ENCODE measurements at places on chromosomes 16 and 17.

DNA sequence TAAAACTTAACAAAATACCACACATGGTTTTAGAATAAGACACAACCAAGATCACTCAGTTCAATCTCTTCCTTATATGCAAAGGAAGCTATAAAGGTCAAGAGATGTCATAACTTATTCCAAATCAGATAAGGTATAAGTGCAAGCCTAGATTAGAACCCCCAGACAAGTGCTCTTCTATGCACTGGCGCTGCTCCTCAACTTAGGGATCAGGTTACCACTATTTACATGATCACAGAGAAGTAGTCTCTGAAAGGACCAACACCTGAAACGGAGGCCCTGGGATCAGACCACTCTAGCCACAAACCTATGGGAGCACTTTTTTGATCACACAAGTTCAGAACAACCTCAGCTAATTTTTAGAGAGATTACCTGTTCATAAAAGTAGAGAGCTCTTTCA is 16.6 kb downstream of the COPS3 start:
- no peak for DNase-seq

DNA sequence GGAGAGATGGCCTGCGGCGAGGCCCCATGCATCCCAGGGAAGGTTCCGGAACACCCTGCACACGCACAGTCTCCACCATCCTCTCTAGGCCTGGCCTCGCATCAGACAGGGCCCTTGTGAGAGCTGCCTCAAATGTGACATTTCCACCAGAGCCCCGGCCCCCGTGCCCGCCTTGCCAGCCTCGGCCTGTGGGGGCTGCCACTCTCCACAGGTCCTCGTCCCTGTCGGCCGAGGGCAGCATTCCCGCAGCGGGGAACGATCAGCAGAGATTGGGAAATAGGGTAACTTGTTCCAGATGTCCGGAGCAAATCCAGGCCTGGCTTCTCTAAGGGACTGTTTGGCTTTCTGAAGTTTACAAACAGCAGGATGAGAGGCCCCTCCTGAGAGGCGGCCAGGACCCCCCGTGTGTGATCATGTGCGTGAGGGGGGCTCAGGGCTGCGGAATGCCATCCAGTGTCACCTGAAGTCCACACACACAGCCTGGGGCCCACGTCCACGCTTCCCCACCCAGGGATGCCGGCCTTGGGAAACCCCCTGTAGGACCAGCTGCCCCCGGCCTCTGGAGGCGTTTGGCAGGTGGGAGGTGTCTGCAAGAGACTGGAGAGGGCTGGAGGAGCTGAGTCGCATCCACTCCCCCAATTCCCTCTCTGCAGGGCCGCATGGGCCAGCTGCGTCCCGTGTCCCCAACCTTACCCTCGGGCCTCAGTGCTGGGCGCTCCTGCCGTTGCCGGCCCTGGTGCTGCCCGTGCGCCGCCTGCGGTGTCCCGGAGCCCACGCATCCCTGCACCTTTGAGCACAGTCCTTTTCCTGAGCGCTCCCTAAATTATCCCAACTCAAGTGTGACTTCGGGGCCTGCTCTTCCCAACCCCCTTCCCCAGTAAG is 70.4 kb downstream of the ZDHHC7 start:
- no peak for DNase-seq

GRCh38 chr17:81412490-81413093 is 17.3 kb downstream of the BAHCC1 start:
- no peak for DNase-seq

- DNase-seq = no peak
Observed at GRCh38 chr16:83449861-83450260, 357.9 kb upstream of the HSBP1 start.

DNA sequence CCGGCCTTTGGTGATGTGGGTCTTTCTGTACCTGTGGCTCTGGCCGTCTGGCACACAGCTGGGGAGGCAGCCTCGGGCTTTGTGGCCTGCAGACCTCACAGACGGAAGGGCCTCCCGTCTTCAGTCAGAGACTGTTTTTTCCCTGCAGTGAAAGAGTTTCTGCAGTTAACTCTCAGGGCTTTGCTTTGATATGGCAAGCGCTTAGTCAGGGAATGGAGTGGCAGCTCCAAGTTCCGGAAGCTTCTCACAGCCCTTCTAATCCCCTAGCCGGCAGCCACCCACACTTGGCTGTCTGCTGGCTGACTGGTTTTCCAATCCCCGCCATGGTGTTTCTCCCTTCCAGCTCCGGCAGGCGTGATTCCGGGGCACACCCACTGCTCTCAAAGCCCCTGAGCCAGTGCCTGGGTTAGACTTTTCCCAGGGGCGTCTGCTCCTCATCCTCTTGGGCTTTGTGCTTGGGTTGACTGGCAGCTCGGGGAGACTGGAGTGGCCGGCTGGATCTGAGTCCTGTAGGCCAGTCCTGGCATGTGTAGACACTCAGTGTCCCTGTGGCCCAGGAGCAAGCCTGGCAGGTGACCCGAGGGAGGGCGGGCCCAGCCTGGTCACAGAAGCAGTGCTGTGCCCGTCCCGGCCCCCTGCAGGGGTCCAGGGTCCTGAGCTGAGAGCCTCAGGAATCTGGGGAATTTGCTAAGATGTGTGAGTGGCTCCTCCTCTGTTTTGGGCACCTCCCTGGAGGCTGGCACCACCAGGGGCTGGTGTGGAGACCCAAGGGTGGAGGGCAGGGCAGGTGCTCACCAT is 29.9 kb downstream of the BAIAP2 start:
- DNase-seq = no peak

DNA sequence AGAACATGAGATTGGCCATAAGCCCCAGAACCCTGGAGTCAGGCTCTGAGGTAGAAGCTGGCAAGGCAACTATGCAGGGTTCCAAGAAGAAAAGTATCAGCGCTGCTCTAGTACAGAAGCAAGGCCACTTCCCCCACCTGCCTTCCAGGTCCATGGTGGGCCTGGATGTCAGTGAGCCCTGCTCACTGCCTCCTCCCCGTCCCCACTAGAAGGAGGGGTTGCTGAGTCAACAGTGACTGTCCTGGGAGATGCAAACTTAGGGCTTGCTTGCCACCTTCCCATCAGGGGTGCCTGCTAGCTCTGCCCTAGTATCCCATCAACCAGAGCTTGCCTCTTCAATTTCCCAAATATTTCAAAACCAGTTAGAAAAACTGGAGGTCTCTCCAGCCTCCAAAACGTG is 29.6 kb upstream of the SREBF1 start:
- no peak for DNase-seq

All from chondrocyte (in vitro differentiated cells).